Gastroesophageal sphincter (tissue), 4 donors: ENCODE measurements at places on chromosomes 2 and 18. TPM values are rescaled to one million over a fixed set of nuclear protein-coding genes. Genes with fewer than 3 reads are reported as not detected.

The GULP1 gene
- 43.8 TPM for total RNA-seq

The BIRC6 gene
- 69.5 TPM for total RNA-seq

The CPO gene
- total RNA-seq, result 1.9 TPM

The ITGB6 gene
- total RNA-seq, result not detected

The ARID5A gene
- 98.5 TPM for total RNA-seq

The CYP27C1 gene
- total RNA-seq, result 0.16 TPM

The CHCHD5 gene
- 15.1 TPM for total RNA-seq

DNA sequence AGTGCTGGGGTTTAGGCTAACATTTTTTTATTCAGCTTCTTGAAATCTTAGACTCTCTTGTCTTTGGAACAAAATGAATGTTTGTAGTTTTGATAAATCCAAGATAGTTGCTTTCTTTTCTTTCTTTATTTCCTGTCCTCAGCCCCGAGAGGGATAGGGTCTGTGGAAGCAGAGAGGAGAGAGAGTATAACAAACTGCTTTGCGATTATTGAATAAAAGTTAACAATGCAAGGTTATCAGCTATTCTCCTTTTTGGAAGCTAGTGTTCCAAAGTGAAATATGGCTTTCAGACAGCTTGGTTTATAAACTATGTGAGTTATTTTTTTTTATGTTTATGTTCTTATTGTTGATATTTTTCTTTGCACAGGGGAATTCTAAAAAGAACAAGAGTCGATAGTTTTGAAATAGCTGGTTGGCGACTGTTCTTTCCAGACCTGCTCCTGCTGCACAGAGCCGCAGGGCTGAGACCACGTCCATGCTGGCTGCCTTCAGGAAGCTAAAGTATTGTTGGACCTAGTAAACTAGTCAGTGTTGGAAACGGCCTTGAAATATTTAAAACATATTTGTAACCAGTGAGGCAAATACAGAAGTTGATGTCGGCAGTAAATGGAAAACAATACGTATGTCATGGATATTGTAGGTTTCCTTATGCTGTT is 15.5 kb upstream of the STON1 start:
- ATAC-seq, result no peak

GRCh38 chr2:183219888-183220287 is 95.6 kb downstream of the NUP35 start:
- ATAC-seq, result no peak

DNA sequence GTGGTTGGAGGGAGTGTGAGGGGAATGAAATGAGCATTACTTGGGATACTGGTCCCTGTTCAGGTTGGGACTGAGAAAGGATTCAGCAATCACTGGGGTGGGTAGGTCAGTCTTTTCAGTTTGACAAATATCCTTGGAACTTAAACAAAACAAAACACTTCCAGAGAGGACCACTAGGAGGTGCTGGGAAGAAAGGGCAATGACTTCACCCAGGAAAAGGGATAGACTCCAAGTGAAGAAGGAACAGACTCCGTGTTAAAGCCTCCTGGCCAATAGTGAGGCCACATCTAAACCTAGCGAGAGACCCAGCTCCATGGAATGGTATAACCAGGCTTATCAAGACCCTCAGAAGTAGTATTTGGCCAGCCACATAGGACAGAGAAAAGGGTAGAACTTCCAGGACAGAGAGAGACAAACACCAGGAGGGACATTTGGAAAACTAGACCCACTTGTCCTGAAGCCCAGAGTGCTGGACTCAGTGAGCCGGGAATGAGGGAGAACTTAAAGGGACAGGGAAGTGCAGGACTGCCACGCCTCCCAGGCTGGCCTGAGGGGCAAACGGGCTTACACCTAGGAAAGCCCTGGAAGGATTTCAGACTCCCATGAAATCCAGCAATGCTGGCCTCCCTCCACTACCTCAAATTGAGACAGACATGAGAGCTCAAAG is 19.6 kb upstream of the KCNG3 start:
- ATAC-seq, result peak; percentile 63

DNA sequence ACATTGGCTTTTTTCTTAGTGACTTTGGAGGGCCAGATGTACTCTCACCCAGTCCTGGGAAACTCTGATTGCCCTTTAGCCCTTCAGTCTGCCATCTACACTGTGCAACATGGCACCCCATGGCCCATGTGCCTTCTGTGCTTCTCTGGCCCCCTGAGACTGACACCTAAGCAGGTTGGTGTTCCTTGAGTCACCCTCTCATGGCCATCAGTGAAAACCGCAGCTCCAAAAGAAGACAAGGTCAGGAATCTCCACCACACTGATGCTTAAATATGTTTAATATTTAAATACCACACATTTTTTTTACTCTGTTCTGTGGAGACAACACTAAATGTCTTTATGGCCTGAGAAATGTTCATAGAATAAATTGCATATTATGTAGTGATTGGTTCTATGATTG is 23.9 kb downstream of the DCC start:
- ATAC-seq, result no peak

DNA sequence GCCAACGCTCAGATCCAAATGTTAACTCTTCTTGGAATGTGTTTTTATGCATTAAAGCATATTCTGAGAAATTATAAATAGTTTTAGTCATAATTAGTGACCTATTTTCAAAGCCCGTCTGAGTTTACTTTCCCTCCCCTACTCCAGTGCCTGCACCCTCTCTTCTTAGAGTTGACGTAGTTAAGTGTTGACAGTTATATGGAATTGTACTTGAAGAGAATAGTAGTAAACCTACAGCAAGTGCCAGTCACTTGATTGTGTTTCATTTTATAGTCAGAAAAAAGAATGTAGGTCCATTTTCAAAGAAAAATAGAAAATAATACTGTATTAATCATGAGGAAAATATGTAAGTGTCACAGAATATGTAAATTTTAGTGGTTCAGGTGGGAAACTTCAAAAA is 41.2 kb downstream of the ZCCHC2 start:
- no peak for ATAC-seq

- no peak for ATAC-seq
Observed at GRCh38 chr18:35500113-35500512, 2.4 kb upstream of the INO80C start.

- peak; percentile 50 for ATAC-seq
Observed at GRCh38 chr2:206260188-206261012, 14.1 kb upstream of the ZDBF2 start.
